Uterus (tissue), 4 donors: ENCODE measurements at places on chromosomes 5 and 9. TPM values are rescaled to one million over a fixed set of nuclear protein-coding genes. Genes with fewer than 3 reads are reported as not detected.

DNA sequence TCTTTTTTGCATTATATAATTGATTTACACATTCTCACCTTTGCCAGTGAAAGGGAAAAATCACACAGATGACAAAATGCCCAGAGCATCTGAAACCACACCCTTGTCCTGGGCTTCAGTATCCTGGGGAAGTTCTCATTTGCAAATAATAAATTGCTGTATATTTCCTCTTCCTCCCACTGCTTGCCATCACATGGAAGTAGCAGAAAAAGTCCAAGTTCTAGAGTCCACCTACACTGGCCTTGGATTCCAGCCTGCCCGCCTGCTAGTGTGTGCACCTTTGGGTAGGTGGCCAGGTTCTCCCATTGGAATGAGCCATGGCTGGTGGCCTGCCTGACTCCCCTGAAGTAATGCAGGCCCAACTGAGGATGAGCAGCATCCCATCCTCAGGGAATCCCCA is 149.4 kb downstream of the GADD45G start:
- no peak overlapping the region for H3K27ac ChIP-seq
- no peak overlapping the region for H3K4me3 ChIP-seq
- DNase-seq = no peak
- no peaks in the 10 kb centered on the region for H3K27me3 ChIP-seq
- H3K4me1 ChIP-seq = no peaks in the 10 kb centered on the region

The GABRG2 gene
- not detected for total RNA-seq

DNA sequence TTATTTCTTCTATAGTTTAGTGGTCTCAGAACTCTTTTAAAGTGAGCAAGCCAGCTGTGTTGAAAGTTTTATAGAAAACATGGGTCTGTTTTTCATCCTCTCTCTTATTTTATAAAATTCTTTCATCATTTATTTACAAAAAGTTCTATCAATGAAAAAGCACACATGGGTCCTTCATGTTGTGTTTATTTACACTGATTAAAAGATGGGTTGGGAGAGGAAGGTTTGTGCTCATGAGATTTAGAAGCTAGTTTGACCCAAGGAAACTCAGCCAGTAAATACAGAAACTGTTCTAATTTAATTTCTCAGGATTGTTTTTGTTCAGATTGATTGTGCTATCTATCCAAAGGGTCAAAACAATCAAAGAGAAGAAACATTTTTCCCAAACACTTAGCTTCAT is 178.8 kb upstream of the KLF9 start:
- no peaks in the 10 kb centered on the region for H3K36me3 ChIP-seq
- H3K27me3 ChIP-seq = no peaks in the 10 kb centered on the region
- peaks cover 24% of the 10 kb centered on the region for H3K4me1 ChIP-seq
- no peak overlapping the region for H3K4me3 ChIP-seq

DNA sequence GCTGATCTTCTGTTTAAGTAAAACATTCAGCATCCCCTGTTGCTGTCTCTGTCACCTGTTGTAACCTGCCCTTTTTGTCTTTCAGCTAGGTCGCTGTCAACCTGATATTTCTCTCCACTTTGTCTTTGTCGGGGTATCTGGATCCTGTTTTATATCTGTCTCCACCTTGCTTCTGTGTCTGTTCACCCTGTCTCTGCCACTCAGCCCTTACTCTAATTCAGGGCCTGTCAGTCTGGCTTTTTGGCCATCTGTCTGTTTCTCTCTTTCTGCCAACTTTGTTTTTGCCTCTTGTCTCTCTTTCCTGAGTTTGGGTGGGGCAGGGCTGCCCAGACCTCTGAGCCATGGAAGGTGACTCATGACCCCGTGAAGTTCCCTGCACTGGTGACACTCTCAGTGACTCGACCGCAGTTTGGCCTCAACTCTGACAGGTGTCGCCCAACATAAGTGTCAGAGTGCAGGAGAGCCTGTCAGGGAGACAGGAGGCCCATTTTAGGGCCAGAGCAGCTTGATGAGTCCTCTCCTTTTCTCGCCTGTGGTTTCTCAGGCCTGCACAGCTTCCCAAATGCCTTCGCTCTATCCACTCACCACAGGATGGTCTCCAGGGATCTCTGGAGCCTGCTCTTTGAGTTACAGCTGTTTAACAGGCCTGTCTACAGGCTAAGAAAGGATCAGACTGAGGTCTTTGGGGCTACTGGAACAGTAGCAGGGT is 868 bp downstream of the ZBTB43 start:
- H3K4me1 ChIP-seq = no peaks in the 10 kb centered on the region
- H3K36me3 ChIP-seq = no peaks in the 10 kb centered on the region
- DNase-seq = no peak
- no peaks in the 10 kb centered on the region for H3K27me3 ChIP-seq
- H3K4me3 ChIP-seq = peak overlapping the region; percentile 94

GRCh38 chr5:95664204-95664786 is 17.7 kb downstream of the RFESD start:
- no peaks in the 10 kb centered on the region for H3K27me3 ChIP-seq
- H3K4me1 ChIP-seq = no peaks in the 10 kb centered on the region
- H3K36me3 ChIP-seq = no peaks in the 10 kb centered on the region
- H3K27ac ChIP-seq = no peak overlapping the region
- no peak for DNase-seq
- no peak overlapping the region for H3K4me3 ChIP-seq

DNA sequence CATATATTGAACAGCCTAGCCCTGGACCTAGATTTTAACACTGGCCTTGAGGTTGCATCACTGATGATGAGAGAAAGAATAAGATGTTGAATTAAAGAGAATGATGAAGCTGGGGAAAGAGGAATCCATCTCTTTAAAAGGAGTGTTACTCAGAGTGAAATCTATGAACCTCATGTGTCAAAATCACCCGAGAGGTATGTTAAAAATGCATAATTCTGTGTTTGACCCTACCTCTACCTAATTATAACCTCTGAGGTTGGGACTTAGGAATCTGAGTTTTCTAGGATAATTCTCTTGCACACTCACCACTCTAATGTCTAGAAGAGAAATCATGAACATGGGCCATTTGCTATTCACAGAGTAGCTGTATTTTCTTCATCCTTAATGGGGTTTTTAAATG is 479.4 kb downstream of the ENC1 start:
- no peaks in the 10 kb centered on the region for H3K4me1 ChIP-seq
- no peaks in the 10 kb centered on the region for H3K27me3 ChIP-seq
- no peak overlapping the region for H3K4me3 ChIP-seq

GRCh38 chr9:104092192-104092591 is 1.9 kb upstream of the SMC2 start:
- no peak for DNase-seq
- no peak overlapping the region for H3K4me3 ChIP-seq
- no peaks in the 10 kb centered on the region for H3K27me3 ChIP-seq
- H3K27ac ChIP-seq = peak overlapping the region; percentile 99
- peaks cover 6% of the 10 kb centered on the region for H3K4me1 ChIP-seq

GRCh38 chr5:158821331-158821730 is 278.4 kb downstream of the EBF1 start:
- H3K27ac ChIP-seq = no peak overlapping the region
- no peaks in the 10 kb centered on the region for H3K36me3 ChIP-seq
- H3K4me3 ChIP-seq = no peak overlapping the region
- no peak for DNase-seq
- H3K4me1 ChIP-seq = no peaks in the 10 kb centered on the region

- H3K4me1 ChIP-seq = peaks cover 6% of the 10 kb centered on the region
- peak overlapping the region; percentile 83 for H3K4me3 ChIP-seq
- H3K36me3 ChIP-seq = no peaks in the 10 kb centered on the region
- H3K27ac ChIP-seq = peak overlapping the region; percentile 78
- DNase-seq = peak; percentile 41
- H3K27me3 ChIP-seq = no peaks in the 10 kb centered on the region
Observed at GRCh38 chr5:149730620-149731331, 666 bp downstream of the PPARGC1B start.

The CA9 gene
- total RNA-seq = not detected

DNA sequence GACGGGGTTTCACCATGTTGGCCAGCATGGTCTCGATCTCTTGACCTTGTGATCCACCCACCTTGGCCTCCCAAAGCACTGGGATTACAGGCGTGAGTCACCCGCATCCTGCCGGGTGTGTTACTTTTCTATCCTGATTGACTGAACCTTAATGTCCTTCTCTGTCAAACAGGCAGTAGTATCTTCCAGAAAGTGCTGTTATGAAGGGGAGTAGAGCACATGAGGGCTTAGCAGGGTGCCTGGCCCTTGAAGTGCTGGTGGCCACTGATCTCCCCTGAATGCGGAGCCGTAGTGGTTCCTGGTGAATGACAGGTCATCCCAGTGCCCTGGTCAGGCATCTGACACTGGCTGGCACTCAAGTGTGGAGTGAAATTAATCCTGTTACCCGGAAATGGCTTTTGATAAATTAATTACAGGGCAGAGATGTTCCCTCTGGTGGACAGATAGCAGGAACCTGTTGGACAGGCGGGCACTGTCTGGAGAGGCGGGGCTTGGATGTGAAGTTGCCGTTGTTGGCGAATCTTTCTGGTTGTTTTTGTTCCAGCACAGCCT is 28.4 kb downstream of the PRRC2B start:
- no peaks in the 10 kb centered on the region for H3K27me3 ChIP-seq
- H3K4me1 ChIP-seq = peaks cover 21% of the 10 kb centered on the region
- H3K36me3 ChIP-seq = no peaks in the 10 kb centered on the region

The TAF11L10 gene
- not detected for total RNA-seq

DNA sequence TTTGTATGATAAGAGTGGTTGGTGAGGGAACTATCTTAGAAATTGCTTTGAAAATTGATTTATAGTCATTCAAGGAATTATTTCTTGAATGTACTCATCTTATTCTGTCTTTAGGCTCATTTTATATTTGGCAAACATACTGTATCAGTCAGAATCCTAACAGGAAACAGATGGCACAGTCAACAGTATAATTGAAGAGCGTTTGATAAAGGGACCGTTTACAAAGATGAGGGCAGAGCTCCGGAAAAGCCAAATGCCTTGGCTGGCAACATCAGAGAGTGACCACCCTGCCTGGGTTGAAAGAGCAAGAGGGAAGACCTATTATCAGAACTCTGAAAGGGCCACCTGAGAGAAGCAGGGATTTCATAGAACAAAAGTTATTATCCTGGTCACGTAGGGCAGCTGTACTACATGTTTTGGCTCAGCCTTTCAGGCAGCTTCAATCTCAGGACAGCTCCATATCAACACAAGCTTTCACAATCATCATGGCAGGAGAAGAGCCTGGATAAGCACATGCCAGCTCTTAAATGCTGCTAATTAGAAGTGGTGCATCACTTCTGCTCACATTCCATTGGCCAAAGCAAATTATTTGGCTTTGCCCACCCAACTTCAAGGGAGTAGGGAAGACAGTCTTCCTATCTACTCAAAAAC is 47.2 kb upstream of the ARL15 start:
- H3K27ac ChIP-seq = no peak overlapping the region
- no peak overlapping the region for H3K4me3 ChIP-seq
- no peak for DNase-seq
- no peaks in the 10 kb centered on the region for H3K36me3 ChIP-seq
- no peaks in the 10 kb centered on the region for H3K4me1 ChIP-seq

The KIF4B gene
- not detected for total RNA-seq

The OR13C3 gene
- not detected for total RNA-seq

GRCh38 chr9:78236551-78236910 is 656 bp downstream of the CEP78 start:
- peak overlapping the region; percentile 83 for H3K4me3 ChIP-seq
- H3K27ac ChIP-seq = peak overlapping the region; percentile 85
- DNase-seq = no peak
- H3K27me3 ChIP-seq = no peaks in the 10 kb centered on the region
- H3K36me3 ChIP-seq = no peaks in the 10 kb centered on the region

- no peak overlapping the region for H3K4me3 ChIP-seq
- DNase-seq = no peak
- H3K36me3 ChIP-seq = no peaks in the 10 kb centered on the region
- no peaks in the 10 kb centered on the region for H3K27me3 ChIP-seq
Observed at GRCh38 chr9:127712371-127712770, 3.1 kb downstream of the PTRH1 start.

- no peaks in the 10 kb centered on the region for H3K4me1 ChIP-seq
- DNase-seq = no peak
- no peak overlapping the region for H3K27ac ChIP-seq
- H3K27me3 ChIP-seq = no peaks in the 10 kb centered on the region
- no peak overlapping the region for H3K4me3 ChIP-seq
Observed at GRCh38 chr5:170006021-170006420, 25.7 kb upstream of the INSYN2B start.

GRCh38 chr9:131216806-131217205 is 59.5 kb downstream of the FAM78A start:
- H3K27me3 ChIP-seq = no peaks in the 10 kb centered on the region
- no peak overlapping the region for H3K4me3 ChIP-seq
- H3K36me3 ChIP-seq = no peaks in the 10 kb centered on the region
- DNase-seq = no peak

DNA sequence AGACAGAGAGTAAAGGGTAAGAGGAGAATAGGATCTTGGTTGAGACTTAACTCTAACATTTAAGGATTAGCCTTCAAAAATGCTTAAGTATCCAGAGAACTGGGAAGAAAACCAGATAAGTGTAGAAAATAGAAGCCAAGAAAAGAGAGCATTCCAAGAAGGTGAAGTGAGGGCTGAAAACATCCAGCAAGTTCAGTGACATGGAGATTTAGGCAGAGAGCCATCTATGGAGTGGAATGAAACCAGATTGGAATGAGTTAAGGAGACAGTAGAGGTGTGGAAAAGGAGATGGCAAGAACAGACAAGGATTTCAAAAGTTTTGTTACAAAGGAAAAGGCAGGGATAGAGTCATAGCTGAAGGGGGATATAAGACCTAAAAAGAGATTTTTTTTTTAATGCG is 188.1 kb downstream of the TRPM3 start:
- no peaks in the 10 kb centered on the region for H3K36me3 ChIP-seq
- H3K4me3 ChIP-seq = no peak overlapping the region
- no peaks in the 10 kb centered on the region for H3K4me1 ChIP-seq
- no peak for DNase-seq

- H3K36me3 ChIP-seq = no peaks in the 10 kb centered on the region
- no peak for DNase-seq
- H3K4me1 ChIP-seq = no peaks in the 10 kb centered on the region
Observed at GRCh38 chr5:135821802-135822201, 12.7 kb upstream of the SLC25A48 start.
